Motor neuron (in vitro differentiated cells): ENCODE measurements at places on chromosomes 13 and 19. TPM values are rescaled to one million over a fixed set of nuclear protein-coding genes. Genes with fewer than 3 reads are reported as not detected.

DNA sequence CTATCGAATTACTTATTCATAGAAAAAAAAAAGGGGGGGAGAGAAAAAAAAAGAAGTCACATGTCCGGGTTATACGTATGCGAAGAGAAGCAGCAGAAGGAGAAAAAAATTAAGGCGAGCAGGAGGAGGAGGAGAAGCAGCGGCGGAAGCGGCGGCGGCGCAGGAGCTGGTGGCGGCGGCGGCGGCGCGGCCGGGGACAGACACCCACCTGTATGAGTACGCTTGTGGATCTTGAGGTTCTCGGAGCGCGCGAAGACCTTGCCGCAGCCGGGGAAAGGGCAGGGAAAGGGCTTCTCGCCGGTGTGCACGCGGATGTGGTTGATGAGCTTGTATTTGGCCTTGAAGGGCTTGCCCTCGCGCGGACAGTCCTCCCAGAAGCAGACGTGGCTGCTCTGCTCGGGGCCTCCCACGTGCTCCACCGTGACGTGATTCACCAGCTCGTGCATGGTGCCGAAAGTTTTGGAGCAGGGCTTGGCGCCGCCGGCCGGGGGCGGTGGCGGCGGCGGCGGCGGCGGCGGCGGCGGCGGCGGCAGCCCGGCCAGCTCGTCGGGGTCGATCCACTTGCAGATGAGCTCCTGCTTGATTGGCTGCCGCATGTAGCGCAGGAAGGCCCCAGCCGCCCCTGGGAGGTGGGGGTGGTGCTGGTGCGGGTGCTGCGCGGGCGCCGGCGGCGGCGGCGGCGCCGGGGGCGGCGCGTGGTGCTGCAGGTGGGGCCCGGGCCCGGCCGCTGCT is 1.5 kb downstream of the ZIC5 start:
- ATAC-seq: peak; percentile 74

DNA sequence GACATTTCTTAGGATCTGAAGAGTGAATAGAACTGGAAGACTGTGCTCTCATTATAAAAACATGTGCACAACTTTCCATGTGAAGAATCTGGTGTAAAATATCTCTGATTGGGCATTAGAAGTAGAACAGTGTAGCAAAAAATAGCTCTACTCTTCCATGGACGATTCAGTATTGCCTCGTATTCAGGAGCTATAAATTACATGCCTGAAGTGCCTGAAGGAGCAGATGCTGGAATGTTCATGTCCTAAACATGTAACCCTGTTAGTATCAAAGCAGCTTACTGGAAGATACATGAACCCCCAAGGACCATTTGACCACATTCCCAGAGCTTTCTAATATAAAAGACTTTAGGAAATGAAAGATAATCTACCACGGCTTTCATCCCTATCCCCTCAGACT is 528.9 kb downstream of the DACH1 start:
- peak; percentile 73 for ATAC-seq

DNA sequence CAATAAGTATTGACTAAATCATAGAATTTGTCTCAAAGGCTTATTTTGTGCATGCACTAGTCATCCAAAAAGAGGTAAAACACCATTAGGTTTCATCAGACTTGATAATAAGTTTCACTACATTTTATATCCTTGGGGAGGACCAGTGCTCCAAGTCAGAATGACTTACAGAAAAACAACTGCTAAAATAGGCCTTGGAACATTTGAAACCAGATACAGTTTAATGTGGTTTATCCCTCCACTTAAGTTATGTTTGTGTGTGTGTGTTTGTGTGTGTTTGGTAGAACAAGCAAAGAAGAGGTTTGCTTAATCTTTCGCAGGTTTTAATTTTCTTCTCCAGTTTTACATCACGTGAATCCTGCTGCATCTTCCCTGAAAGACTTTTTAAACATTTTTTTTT is 570.9 kb downstream of the PCDH9 start:
- ATAC-seq: no peak

DNA sequence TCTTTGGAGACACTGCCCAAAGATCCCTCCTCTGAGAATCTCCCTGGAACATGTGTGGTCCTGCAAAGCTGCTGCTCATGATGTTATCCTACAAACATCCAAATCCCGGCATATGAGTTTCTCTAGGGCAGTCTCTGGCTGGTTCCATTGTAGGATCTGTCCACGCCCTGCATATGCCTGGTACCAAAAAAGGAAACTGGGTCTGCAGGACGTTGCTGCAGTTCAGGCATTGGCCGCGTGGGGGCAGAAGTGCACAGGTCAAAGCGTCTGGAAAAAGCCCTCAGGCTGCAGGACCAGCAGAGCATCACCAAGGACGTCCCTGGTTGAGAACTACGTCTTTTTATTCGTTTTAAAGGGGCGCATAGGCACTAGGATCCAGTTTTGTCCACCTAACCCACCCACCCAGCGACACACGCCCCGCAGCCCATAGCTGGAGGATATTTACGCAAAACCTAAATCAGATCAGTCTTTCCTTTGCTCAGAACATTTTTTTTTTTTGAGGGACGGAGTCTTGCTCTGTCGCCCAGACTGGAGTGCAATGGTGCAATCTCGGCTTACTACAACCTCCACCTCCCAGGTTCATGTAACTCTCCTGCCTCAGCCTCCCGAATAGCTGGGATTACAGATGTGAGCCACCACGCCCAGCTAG is 12.9 kb upstream of the ZNF564 start:
- ATAC-seq: peak; percentile 99

DNA sequence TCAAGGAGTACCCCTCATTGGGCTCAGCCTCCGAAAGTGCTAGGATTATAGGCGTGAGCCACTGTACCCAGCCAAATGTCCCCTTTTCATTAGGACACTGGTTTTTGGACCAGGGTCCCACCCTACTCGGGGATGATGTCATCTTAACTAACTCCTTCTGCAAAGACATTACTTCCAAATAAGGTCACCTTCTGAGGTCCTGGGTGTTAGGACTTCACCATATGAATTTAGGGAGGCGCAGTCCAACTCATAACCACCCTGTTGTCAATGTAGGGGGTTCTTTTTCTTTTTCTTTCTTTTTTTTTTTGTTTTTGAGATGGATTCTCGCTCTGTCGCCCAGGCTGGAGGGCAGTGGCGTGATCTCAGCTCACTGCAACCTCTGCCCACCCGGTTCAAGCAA is 32.7 kb upstream of the NFIC start:
- ATAC-seq: no peak

DNA sequence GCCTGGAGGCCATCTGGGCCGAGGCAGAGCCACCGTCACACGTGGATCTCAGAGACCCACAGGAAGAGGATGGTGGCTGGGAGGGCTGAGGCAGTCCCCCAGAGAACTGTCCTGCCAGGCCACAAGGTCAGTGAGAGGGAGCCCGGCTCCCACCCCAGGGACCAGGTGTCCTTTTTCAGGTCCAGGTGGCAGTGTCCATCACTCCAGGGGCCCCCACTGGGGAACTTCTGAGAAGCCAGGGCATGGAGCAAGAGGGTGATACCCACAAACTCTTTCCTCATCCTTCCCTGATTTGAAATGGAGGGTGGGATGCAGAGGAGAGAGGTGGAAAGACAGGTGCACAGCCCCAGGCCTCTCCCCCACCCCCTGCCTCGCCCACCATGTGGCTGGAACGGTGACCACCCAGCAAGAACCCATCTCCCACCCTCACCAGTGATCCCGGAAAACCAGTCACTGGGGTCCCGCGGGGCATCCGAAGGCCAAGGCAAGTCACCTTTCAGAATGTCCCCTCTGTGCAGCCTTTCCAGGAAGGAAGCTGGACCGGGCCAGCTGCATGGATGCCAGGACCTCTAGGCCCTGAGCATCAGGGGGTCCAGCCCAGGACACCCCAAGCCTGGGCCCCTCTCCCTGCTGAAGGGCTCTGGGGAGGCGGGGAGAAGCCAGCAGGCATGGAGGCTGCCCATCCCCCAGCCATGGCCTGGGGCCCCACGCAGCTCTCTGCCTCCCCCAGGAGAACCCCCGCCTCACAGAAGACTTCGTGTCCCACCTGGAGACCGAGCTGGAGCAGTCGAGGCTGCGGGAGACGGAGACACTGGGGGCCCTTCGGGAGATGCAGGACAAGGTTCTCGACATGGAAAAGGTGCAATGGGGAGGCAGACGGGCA is 14.1 kb downstream of the PRR36 start:
- no peak for ATAC-seq

The CPAMD8 gene
- 1.0 and 1.8 TPM in 2 replicates for total RNA-seq

The CEACAM5 gene
- 0.49 and 1.0 TPM in 2 replicates for total RNA-seq

The ICAM5 gene
- total RNA-seq: 7.0 TPM in 2 replicates
